Iris pigment epithelial cell (primary cell): ENCODE measurements at places on chromosomes 11 and 22.

DNA sequence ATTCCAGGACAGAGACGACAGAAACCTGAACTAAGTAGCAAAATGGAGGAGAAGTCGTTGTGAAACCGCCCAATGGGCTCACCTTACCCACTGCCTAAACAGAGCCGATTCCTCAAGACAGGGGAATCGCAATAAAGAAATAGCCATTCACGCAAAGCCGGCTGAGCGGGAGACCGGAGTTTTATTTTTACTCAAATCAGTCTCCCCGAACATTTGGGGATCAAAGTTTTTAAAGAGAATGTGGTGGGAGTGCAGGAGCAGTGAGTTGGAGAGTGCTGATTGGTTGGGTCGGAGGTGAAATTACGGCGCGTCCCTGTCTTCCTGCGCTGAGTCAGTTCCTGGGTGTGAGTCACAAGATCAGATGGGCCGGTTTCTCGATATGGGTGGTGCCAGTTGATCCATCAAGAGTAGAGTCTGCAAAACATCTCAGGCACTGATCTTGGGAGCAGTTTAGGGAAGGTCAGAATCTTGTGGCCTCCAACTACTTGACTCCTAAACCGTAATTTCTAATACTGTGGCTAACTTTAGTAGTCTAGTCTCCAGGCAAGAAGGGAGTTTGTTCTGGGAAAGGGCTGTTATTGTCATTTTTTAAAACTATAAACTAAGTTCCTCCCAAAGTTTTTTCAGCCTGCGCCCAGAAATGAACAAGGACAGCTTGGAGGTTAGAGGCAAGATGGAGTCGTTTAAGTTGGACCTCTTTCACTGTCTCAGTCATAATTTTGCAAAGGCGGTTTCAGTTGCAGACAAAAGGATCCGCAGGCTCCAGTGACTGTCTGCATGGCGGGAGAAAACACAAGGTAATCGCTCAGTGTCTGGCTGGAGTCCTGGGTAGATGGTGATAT lies 34.1 kb downstream of the OR4D9 start:
- peak; percentile 97 for DNase-seq

GRCh38 chr11:63534895-63535461 lies 1.6 kb upstream of the PLAAT4 start:
- DNase-seq, result no peak

GRCh38 chr22:33743756-33744155 lies 176.5 kb downstream of the LARGE1 start:
- DNase-seq, result no peak

DNA sequence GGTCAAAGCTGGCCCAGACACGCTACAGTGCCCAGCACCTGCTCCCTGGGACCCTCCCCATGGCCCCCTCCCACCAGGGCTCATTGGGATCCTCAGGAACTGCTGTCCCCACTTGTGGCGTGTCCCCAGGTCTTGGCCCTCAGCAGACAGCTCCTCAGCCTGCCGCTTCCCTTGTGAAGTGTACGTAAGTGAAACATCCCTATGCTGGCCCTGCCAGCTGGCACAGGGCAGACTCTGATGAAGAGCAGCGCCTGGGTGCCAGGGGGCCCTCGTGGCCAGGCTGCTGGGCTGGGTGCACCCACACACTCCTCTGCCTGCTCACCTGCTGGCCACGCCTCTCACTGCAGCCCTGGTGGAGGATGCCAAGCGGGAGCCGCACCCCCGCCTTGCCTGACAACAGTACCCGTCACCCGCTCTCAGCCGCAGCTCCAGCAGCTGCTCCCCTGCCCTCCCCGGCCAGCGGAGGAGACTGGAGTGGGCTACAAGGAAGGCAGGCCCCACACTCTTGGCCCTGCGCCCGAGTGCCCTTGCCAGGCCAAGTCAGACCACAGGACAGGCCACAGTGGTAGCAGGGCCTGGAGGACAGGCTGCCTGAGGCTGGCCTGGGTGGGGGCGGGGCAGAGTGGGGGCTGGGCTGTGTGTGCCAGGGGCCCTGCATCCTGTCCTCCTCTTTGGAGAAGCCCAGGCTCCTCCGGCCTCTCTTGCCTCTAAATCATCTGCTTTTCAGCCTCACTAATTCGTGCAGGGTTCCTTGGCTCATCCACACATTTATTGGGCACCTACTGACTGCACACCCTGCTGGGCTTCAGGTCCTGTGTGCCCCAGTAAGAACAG lies 39.5 kb downstream of the IGF2 start:
- no peak for DNase-seq

DNA sequence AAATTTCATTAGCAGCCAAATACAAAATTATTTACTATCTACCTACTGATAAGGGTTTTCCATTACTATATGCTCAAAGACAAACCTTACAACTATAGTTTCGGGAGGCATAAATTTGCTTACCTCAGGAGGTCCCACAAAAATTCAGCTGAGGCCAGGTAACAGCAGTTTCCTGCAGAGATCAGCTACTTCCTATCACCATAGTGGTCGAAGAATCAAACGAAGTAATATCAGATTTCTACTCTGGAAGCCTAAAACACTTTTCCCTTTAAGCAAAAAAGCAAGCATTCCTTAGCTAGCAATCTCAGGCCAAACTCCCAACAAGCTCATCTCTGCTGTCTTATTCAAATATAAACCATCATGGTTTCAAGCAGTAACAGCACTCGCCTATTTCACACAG lies 3.1 kb downstream of the NAP1L4 start:
- DNase-seq, result peak; percentile 42

DNA sequence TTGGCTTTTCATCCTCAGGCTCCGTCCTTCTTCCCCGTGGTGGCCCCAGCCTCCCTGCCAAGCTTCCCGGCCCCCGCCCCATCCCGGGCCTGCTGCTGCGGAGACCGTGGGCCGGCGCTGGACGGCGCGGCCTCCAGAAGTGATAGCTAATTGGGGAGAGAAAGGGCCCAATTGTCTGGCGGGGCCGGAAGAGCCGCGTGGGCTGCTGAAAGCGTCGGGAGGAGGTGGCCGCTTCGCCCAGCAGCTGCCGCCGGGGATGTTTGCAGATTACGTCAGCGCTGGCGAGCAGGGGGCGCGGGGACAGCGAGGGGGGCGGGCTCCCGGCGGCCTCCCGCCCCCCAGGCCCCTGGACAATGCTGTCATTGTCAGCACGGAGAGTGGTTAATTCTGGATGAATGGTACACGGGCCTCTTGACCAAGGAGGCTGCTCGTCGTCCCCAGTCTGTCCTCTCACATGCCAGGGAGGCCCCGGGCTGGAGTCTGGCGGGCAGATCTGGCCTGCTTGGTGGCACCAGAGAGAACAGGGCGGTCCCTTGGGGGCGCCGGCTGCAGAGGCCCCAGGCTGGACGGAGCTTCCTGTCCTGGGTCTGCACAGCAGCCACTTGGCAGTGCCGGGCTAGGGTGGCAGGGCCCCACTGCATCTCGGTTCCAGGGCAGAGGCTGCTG lies 1.6 kb downstream of the SMIM38 start:
- peak; percentile 40 for DNase-seq

DNA sequence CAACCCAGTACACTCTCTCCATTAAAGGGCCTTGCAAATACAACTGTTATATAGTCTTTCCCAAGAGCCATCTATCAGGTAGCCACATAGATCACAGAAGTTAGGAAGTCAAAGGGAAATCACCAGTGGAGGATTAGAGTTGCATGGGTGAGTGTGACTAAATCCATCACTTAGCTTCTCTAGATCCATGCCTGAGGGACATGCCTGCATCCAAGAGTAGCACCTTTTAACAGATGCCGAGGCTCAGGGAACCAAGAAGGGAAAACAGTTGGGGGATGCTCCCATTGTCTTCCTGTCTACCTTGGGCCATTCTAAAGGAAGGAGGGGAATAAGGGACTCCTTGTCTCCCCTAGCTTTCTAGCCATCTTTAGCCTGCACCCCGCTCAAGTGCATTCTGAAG lies 77.9 kb downstream of the XRRA1 start:
- DNase-seq, result no peak

DNA sequence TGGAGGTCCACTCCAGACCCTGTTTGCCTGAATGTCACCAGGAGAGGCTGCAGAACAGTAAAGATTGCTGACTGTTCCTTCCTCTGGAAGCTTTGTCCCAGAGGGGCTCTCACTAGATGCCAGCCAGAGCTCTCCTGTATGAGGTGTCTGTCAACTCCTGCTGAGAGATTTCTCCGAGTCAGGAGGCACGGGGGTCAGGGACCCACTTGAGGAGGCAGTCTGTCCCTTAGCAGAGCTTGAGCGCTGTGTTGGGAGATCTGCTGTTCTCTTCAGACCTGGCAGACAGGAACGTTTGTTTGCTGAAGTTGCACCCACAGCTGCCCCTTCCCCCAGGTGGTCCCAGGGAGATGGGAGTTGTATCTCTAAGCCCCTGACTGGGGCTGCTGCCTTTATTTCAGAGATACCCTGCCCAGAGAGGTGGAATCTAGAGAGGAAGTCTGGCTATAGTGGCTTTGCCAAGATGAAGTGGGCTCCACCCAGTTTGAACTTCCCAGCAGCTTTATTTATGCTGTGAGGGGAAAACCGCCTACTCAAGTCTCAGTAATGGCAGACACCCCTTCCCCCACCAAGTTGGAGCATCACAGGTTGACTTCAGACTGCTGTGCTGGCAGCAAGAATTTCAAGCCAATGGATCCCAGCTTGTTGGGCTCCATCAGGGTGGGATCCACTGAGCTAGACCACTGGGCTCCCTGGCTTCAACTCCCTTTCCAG lies 99.4 kb downstream of the PDE3B start:
- DNase-seq, result no peak

GRCh38 chr11:78961937-78962701 lies 387.5 kb upstream of the NARS2 start:
- peak; percentile 30 for DNase-seq

DNA sequence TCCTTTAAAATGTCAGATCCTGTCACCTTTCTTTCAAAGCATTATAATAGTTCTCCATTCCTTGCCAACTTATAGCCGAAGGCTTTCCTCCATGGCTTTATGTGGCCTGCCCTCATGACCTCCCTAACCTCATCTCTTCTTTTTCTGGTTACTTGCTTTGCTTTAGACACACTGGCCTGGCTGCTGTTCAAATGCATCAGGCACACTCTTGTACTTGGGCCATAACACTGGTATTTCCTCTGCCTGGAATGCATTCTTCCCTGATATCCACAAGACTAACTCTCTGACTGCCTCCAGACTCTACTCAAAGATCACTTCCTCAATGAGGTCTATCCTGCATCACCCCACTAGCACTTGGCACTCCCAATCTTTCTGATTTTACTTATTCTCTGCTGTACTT lies 710.3 kb downstream of the KCNA4 start:
- peak; percentile 98 for DNase-seq

DNA sequence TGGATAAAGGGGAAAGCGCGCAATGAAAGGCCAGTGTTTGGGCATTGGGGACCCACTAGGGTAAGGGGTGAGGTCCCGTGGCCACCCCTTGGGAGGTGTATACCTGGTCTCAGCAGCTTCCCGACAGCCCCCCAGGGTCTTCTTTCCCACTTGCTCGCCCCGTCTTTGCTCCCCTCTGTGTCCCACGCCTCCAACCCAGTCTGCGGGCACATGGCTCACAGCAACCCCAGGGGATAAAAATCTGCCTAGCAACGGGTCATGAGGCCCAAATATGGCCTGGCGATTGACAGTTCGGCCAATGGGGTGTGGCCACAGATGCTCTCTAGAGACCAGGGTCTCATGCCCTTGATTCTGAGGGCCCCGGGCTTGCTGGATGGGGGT lies 41.6 kb downstream of the AHNAK start:
- no peak for DNase-seq

GRCh38 chr11:33463059-33463458 lies 205.9 kb downstream of the HIPK3 start:
- DNase-seq, result peak; percentile 70

- DNase-seq, result peak; percentile 9
Measured at GRCh38 chr11:134036492-134037045, 32.3 kb upstream of the JAM3 start.
